ENCODE measurements at places on chromosomes 2 and 18.

DNA sequence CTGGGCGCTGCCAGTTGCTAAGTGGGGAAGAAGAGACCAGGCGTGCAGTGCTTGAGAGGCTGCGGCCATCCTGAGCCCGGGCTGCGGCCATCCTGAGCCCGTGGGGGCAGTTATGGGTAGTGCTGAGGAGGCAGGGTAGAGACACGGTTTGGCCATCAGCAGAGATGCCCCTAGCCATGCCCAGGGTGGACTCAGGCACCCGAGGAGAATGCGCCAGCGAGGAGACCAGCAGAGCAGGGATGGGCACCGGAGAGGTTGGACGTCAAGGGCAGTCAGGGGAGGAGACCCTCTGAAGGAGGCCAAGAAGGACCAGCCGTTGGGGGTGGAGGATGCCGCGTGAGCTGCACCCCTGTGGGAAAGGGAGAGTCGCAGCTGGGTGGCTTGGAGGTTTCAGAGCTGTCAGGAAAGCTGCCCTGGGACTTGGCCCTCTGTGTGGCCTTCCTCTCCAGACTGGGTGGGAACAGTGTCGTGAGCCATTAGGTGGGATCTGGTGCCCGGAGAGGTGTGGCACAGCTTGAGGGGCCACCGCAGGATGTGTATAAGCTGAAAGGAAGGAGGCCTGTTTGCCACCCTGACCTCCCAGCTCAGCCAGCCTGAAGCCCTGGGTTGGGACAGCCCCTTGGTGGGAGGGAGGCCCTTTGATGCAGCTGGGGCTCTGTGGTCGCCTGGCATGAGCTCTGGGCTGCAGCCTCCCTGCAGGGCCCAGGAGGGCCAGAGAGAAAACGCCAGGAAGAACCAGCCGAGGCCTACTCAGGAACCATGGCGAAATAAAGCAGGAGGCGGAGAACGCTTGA is 56.0 kb downstream of the SH3BP4 start:
- DNase-seq: no peak

- no peak for DNase-seq
These were observed 20.3 kb downstream of the HPCAL1 start for GRCh38 chr2:10322973-10323372.

DNA sequence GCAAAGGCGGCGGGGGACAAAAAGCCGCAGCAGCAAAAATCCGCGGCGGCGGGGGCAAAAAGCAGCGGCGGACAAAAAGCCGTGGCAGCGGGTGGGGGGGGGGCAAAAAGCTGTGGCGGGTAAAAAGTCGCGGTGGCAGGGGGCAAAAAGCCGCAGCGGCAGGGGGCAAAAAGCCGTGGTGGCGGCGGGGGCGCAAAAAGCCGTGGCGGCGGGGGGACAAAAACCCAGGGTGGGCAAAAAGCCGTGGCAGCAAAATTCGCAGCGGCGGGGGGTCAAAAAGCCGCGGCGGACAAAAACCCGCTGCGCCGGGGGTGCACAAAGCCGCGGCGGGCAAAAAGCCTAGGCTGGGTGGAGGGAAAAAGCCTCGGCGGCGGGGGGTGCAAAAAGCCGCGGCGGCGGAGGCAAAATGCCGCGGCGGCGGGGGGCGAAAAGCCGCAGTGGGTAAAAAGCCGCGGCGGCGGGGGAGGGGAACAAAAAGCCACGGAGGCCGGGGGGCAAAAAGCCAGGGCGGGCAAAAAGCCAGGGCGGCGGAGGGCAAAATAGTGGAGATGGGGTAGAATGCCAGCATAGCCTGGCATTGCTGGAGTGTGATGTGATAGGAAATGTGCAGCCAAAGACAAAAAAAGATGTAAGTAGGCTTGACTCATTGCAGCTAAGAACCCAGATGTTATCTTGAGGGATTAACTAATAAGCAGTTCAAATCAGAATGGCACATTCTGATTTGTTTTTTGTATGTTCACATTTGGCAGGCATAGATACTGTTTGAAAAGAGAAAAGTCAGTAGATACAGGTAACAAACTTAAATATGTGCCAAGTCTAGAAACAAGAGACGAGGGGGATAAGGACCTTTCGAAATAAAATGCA is 1076.3 kb downstream of the RPIA start:
- no peak for DNase-seq

DNA sequence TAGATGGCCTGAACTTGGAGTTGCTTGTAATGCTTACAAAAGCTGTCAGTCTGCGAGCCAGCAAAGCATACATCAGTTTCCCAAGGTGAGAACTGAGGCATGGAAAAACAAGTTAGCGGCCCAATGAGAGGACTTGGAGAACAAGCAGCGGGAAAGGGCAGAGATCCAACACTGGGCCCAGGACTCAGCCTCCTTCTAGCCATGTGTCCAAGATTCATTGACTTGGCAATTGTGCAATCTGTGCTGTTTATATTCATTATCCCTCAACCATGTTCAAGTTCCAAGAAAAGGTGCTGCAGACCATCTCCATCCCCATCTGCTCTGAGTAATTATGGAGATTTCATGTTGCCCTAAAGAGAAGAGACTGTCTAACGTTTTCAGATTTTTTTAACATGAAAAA is 187.4 kb downstream of the ALK start:
- no peak for DNase-seq

GRCh38 chr2:69001879-69002278 is 11.1 kb upstream of the ANTXR1 start:
- DNase-seq: no peak

DNA sequence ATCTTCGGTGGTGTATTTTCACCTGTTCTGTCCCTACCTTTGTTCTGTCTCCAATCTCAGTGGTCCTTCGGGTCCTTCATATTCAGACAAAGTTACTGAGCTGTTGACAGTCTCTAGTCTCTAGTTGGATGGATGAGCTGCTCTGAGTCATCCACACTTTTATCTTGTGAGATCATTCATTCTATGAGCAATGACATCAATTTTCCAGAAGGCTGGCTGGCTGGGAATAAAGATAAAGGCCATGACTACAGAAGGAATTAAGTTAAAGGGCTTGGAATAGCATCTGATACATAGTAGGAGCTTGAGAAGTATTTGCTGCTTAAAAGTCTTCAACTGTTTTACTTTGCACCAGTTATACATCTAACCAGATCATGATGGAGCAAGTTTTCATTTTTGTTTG is 43.1 kb upstream of the SLC39A10 start:
- DNase-seq: no peak

GRCh38 chr18:12057419-12058039 is 36.1 kb upstream of the ANKRD62 start:
- no peak for DNase-seq

DNA sequence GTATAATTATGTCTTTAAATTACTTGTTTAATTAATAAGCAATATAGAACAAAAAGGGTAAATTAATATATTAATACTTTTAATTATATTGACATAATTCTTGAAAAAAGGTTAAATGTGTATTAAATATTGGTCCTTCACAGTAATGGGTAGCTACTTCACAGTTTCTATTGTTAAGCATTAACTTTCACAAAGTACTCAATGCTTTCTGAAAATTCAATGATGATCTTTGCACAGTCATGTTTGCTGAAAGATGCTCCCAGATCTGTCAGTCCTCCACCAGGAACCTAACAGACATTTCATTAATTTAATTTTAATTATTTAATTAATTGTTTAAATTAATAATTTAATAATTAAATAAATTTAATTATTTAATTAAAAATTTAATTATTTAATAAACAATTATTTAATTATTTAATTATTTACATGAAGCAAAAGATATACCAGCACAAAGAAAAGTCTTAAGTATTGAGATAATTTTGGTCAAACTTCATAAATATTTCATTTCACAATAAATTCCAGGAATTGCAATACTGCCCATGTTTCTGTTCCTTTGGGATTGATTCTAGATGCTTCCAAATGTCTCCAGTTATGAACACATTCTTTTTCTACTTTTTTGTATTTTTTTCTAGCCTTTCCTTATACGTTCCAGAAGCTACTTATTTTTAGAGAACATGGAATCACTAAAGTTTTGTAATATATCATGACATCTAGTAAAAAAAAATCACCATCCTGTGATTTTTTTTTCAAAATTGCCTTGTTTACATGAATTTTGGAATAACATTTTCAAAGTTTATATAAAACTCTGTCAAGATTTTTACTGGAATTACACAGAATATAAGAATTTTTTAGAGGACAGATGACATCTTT is 46.5 kb downstream of the TMEM18 start:
- DNase-seq: no peak

DNA sequence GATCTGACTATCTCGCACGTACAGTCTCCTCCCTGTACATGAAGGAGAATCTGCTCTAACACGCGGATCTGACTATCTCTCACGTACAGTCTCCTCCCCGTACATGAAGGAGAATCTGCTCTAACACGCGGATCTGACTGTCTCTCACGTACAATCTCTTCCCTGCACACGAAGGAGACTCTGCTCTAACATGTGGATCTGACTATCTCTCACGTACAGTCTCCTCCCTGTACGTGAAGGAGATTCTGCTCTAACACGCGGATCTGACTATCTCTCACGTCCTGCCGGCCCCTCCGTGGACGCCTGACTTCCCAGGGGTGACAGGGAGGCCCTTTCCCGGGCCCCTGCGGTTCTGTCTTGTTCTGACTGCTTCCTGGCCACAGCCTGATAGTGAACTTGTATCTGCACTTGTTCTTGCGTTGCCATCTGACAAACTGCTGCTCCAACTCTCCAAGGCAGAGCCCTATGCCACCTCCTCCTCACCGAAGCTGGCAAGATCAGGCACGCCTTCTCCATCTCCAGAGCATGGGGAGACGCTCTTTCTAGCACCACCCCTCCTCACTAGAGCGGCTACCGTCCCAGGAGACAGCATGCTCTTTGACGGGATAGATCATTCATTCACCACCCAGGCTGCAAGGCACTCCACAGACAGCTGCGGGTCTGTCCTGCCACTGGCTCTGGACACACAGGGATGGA is 238.6 kb downstream of the TWIST2 start:
- no peak for DNase-seq

DNA sequence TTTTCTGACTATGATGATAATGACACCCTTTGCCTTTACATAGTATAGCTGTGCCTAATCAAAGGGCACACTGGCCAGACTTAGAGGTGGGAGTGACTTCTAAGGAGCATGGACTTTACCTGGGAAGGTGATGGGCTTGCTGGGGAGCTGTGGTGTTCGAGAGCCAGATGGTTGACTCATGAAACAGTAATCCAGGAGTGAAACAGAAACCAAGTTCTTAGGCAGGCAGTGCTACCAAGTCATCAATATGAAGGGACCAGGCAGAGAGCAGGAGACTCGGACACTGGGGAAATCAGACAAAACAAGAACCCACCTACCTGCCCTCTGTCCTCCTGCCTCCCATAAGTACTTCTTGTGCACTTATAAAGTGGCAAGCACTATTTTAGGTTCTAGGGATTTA is 430.4 kb downstream of the DLGAP1 start:
- no peak for DNase-seq
